ENCODE measurements at places on chromosomes 13 and 19.

GRCh38 chr19:54133312-54133956 lies 4.1 kb upstream of the CNOT3 start:
- DNase-seq = no peak

- DNase-seq = no peak
Observed at GRCh38 chr19:44942067-44942571, at the start of gene APOC4. Gene APOC4 (plus strand): TSS chr19:44942237. CDS start chr19:44942278, 41 bp downstream.

- no peak for DNase-seq
Observed at GRCh38 chr13:50511877-50512341, 331.6 kb downstream of the DLEU7 start.

- DNase-seq = no peak
Observed at GRCh38 chr13:113121928-113122471, 599 bp upstream of the F10 start.
